ENCODE measurements at places on chromosomes 6 and 20.
A peak's percentile ranks its signal among the peaks of the same experiment; 100 is the strongest.

- DNase-seq = no peak
Observed at GRCh38 chr6:151475653-151476523, 17.9 kb upstream of the CCDC170 start.

GRCh38 chr6:152313542-152314482, 323.4 kb downstream of the SYNE1 start:
- no peak for DNase-seq

DNA sequence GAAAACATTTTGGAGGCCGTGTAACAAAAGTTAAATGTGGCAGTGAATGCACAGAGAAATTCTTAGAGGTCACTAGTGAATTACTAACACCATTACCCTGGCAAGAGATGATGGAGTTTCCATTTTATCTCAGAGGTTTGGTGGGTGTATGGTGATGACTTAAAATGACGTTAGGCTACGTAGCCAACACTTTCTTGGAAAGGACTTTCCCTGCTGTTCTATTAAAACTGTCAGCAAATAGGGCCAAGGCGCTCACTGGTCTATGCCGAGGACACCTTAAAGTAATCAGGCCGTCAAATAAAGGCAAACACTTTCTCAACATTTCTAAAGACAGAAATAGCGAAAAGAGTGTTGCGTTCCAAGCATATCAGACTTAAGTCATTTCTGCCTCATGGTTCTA, 160.8 kb downstream of the GMPR start:
- no peak for DNase-seq

DNA sequence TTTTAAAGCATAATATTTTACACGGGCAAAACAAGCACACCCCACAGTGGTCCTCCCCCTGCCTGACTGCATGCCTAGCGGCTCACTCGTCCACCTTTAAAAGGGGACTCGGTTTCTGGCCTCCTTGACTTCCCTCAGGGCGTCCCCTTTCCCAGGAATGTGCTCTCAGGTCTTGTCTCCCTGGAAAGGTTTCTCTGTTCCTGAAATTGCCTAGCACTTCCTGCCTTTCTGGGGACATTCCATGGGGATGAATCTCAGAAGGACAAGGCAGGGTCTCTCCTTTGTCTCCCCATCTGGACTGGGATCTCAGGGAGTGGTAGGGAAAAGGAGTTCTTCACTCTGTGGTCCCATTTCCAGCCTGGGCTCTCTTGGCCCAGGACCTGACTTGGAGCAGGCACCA, 4.9 kb downstream of the TCF15 start:
- no peak for DNase-seq

DNA sequence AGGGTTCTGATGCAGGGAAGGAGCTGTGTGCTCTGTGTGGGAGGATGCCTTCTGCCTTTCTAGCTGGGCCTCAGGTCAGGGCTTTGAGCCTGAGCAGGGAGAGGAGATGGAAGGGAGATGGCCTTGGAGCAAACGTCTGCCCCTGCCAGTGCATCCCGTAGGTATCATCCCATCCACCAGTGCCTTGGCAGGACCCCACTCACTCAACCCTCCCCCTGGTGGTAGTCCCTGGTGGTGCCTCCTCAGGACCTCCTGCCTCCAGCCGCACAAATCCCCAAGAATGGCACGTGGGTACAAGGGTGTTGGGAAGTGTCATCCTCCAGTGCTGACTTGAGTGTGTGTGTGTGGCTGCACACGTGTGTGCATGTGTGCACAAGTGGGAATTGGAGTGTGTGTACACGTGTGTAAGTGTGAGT, 23.1 kb upstream of the MICB start:
- DNase-seq = no peak

- peak; percentile 46 for DNase-seq
Observed at GRCh38 chr6:34110610-34111009, 35.3 kb downstream of the GRM4 start.

- no peak for DNase-seq
Observed at GRCh38 chr6:2632368-2632767, 118.4 kb downstream of the MYLK4 start.

GRCh38 chr6:108127826-108128225, 38.0 kb upstream of the NR2E1 start:
- DNase-seq = no peak

DNA sequence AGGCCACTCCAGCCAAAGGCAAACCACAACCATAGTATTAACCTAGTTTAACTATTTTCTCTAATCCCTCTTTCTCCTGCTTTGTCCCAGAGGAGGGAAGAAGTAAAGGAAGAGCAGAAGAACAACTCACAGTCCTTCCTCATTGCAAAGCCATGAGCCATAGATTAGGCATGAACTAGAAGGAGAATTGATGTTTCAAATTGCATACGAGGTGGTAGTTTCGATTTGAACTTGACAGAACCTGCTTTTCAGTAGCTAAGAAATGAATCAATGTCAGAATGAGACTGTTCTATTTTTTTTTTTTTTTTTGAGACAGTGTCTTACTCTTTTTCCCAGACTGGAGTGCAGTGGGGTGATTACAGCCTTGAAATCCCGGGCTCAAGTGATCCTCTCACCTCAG, 48.3 kb downstream of the PROKR2 start:
- DNase-seq = no peak

- DNase-seq = peak; percentile 74
Observed at GRCh38 chr6:26065952-26066380, 21.3 kb upstream of the HFE start.

- no peak for DNase-seq
Observed at GRCh38 chr6:7894262-7895124, 16.1 kb downstream of the TXNDC5 start.

- DNase-seq = no peak
Observed at GRCh38 chr6:142947714-142948480, 2.9 kb upstream of the HIVEP2 start.

DNA sequence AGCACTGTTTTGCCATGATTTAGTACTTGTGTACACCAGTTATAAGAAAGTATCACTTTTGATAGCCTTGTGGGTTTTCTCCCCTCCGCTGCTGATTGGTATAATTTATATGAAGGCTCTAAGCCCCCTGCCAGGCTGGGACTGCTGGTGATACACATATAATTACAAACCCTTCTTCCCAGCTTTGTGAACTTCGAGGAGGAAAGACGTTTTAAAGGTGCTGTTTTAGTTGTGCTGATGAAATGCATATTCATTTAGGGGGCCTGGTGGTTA, 246.2 kb downstream of the TAF4 start:
- no peak for DNase-seq

DNA sequence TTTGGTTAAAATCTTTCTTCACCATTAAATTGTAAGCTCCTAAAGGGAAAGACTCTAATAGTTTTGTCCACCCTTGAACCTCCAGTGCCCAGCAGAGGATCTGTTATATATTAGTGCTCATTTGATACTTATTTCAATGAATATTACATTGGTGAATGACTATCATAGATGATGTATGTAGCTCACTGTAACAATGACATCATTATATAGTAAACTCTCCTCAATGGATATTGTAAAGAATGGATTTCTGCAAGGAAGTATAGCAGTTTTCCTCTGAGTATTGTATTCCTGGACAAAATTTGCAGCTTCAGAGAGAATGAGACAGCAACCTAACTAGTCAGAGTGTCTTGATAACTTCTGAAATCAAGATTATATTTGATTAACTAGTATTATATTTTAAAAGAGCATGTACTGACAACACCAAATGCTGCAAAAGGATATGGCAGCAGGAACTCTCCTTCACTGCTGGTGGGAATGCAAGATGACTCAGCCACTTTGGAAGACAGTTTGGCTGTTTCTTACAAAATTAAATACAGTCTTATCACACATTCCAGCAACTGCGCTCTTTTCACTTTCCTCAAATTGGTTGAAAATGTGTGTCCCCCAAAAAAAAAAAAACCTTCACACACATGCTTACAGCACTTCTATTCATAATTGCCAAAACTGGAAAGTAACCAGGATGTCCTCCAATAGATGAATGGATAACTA, 189.8 kb upstream of the OPRM1 start:
- DNase-seq = no peak

GRCh38 chr20:43541214-43541613, 17.6 kb upstream of the SGK2 start:
- DNase-seq = no peak

- DNase-seq = no peak
Observed at GRCh38 chr6:72861059-72861458, 239.2 kb downstream of the KCNQ5 start.

GRCh38 chr6:7268816-7269555, 44.0 kb downstream of the SSR1 start:
- DNase-seq = no peak

DNA sequence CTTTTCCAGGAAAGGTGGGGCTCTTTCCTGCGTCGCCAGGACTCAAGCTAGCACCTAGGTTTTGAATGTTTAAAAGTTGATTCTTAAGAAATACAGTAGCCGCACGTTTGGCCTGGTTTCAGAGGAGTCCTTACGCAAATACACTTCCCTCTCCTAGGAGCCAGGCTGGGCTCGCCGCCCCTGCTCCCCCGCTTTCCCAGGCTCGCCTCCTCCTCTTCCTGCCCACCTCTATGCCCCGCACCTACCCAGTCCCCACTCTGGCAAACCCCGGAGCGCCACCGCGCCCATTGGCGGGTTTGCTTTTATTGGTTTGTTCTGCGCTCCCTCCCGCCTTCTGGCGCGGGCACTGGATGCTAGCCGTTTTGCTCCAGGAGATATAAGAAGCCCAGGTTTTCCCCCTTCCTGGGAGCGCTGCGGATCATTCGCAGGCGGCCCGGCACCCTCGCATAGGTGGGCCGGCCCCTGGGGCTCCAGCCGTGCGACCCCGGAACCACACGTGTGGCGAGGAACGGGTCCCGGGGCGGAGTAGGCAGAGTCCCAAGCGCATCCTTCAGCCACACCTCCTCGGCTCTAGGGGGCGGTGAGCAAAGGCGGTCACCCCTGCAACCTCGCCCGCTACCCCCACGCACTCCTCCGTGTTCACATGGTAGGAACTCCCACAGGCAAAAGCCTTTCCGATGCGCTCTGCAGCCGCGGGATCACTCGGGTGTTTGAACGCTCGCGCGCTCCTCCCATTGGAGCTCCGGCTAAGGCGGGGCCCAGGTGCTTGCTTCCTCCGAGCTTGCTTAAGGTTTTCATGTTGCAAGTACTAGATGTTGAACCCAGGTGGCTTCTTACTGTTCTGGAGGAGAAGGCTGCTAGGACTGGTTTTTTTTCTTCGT, 119.0 kb downstream of the RTN4IP1 start:
- DNase-seq = no peak

GRCh38 chr6:28789553-28790083, 134.2 kb downstream of the TRIM27 start:
- no peak for DNase-seq

- no peak for DNase-seq
Observed at GRCh38 chr6:20791074-20791473, 256.8 kb downstream of the CDKAL1 start.

DNA sequence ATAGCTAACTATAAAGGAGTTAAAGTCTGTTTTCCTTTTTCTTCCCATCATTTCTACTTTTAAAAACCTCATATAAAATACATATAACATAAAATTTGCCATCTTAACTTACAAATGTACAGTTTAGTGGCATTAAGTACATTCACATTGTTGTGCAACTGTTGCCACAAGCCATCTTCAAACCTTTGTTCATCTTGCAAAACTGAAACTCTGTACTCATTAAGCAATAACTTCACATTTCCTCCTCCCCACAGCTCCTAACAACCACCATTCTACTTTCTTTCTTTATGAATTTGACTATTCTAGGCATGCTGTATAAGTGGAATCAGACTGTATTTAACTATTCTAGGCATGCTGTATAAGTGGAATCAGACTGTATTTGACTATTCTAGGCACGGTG, 4.5 kb downstream of the CCDC170 start:
- DNase-seq = no peak

DNA sequence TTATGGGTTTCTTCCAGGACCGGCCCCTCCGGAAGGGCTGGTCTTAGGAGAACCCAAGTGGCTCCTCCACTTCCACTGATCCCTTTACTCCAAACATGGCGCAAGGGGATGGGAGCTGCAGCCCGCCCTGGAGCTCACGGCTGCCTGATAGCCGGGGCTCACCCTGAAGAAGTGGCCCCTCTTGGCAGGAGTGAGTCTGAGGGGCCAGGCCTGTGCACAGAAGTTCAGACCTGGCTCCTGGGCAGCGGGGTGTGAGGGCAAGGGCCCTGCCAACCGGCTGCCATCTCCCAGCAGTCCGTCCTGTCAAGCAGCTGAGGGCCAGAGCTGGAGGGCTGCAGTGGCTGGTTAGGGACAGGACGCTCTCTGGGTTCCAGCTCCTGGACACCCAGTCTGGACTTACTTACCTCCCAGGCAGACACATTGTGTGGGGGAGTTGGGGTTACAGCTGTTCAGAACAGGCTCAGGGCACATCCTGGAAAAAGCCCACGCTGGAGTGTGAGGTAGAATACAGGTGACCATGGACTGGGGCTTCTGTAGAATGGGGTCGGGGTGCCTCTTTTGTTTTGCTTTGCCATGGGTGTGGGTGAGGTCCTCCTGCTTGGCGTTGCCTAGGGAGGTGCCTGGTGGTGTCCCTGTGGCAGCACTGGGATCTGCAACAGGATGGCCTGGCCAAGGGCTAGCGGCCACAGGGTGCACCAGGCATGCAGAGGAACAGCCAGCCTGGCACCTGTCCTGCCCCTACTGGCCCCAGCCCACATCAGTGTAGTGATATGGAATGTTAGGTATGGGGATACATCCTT, 88.4 kb downstream of the ASXL1 start:
- no peak for DNase-seq
